ENCODE measurements at places on chromosomes 16 and 17.

DNA sequence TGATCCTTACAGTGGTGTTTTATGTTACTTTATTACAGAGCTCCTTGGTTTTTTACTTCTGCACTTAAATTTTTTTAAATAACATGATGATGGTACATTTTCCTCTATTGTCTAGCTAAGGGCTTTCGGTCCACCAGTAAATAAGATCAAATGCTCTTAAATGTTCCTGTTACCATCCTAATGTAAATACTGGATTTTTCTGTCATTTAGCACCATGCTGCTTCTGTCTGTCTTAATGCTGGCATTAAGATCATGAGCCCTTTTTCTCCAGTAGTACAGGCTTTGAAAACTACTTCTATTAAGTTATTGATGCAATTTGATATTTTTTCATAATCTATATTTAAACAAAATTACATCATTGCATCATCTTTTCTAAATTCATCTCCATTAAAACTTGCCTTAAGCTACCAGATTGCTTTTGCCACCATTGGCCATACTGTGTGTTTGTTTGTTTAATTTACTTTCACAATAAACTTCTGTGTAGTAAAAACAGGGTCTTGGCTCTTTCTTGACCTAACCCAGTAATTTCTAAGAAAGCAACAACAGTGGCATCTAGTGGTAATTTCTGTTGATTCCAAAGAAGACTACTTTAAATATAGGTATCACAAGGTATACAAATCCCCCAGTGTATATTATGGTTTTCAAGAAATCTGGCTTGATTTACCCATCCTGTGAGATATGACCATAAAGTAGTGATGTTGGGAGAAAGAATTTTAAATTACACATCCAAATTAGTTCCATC lies 9.0 kb upstream of the PHAF1 start:
- peak; percentile 64 for DNase-seq

DNA sequence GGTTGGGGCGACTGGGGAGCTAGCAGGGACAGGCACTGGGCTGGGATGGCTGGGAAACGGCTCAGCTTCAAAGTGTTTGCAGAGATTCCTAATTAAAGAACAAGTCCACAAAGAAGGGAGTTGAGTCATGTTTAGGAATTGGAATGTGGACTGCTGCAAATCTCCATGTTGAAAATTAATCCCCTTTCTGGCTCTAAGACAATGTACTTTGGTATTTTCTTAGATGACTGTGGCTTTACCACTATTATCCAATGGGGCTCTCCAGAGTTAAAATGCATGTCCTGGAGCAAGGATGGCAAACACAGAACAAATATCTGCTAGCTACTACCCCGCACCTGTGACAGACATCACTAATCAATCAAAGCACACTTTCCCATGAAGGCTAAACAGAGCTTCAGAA lies 22.2 kb upstream of the WSCD1 start:
- no peak for DNase-seq

DNA sequence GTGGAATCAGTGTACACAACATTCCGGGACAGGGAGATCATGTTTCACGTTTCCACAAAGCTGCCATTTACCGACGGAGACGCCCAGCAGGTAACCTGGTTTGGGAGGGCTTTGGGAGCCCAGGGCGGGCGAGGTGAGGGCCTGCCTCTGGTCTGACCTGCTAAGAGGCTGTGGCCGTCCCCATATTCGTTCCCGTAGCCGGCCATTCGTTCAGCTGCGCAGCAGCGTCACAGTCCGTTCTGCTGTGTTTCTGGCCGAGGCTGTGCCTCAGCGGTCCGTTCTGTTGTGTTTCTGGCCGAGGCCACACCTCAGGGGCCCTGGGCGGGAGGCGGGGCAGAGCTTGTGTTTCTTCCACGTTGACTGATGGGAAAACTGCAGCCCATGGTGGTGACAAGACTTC lies 68.0 kb downstream of the OR1D5 start:
- DNase-seq, result no peak

DNA sequence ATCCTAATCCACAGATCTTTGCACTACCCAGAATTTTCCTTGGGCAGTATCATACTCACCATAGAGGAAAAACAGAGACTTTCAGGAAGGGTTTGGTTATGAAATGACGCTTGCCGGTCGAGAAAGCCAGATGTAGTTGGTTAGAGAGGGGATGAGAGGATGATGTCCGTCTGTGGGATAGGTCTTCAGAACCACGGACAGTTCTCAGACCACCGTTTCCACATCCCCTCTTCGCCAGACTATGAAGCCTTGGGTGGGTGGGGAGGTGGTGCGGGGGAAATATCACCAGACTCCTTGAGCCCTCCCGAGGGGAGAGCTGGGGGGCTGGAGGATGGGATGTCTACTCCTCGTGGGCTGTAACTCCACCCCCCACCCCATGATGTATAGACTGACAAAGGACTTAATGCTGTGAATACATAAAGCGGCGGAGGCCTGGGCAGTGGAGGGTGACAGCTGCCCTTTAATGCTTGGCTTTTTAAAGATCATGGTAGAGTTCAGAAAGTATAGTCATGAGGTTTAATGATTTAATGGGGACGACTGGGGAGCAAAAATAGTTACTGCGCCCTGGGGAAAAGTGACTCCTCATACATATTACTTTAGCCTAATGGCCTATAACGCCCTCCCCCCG lies 96.6 kb downstream of the MRM1 start:
- DNase-seq, result peak; percentile 23

DNA sequence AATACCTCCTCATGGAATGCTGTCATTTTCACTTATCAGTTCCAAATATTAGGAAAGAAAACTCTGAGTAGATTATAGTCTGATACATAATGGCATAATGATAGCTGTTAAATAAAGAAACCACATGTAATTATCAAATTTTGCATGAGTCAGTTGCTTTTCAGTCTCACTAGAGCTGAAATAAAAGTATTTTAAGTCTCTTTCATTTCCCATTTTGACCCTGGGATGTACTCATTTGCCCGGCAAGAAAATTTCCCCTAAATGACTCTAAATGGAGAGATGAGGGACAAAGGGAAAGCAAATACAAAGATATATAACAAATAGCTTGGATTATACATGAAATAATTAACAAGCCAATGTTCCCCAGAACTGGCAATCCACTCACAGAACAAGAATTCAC lies 47.9 kb upstream of the CPHXL start:
- DNase-seq, result no peak

DNA sequence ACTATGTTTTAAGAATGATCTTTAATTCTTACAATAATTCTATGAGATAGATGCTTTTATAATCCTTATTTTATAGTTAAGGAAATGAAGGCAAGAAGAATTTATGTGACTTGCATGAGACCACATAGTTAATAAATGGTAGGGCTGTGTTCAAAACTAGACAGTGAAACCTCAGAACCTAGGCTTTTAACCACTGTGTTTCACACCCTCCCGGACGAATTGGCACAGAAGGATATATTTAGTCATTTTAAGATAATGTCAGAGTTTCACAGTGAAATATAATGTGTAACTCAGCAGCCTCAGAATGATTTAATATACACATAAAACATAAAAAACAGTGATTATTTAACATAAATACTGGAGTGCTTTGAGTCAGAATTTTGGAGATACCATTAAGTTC lies 57.0 kb downstream of the NSRP1 start:
- no peak for DNase-seq

DNA sequence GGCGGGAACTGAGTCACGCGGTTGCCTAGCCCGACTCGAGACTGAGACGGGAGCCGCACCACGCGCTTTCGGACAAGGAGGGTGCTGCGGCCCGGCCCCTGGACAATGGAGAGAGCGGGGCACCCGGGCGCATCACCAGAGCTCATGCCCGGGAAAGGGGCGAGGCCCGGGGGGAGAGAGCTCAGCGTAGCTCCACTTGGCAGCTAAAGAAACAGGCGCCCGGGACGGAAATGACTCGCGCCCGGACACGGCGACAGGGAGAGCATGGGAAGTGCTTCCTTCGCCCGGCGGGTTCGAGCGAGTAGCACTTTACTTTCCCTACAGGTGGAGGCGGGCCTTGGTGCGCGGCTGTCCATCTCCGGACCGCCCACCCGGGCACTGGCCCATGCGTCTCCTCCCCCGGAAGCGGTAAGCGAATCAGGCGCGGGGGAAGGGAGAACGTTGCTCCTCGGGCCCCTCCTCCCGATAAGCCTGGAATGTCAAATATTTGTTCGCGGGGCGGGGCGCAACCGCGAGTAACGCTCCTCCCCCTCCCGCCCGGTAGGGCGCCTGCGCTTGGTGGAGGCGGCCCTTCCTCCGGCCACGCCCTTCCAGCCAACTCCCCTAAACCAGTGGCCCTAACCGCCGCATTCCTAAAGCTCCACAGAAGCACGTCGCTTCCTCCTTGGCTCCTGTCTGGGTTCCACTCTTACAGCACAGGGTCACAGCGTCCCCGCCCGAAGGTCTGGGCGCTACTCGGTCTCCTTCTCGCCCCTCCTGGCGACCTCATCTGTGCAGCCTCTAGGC lies 1.5 kb upstream of the ESRP2 start:
- peak; percentile 98 for DNase-seq

DNA sequence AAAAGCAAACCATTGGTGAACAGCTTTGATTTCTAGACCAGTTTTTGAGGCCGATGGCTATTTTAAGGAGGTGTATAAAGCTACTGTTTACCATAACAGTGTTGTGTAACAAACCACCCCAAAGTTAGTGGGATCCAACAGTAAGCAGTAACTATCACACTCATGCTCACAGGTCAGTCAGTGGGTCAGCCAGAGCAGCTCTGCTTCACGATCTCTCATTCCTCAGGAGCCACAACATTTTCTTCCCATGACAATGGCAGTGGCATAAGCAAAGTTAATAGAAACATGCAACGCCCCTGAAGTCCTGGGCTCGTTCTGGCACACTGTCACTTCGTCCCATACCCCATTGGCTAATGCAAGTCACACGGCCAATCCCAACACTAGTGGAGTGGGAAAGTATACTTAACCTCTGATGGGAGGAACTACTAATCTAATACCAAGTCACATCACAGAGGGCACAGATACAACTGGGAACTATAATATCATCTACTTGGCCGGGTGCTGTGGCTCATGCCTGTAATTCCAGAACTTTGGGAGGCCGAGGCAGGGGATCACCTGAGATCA lies 28.0 kb upstream of the B4GALNT2 start:
- DNase-seq, result no peak

GRCh38 chr16:68426347-68426652 lies 22.0 kb downstream of the SMPD3 start:
- no peak for DNase-seq

- no peak for DNase-seq
Measured at GRCh38 chr17:31631766-31632165, 227.3 kb downstream of the COPRS start.

DNA sequence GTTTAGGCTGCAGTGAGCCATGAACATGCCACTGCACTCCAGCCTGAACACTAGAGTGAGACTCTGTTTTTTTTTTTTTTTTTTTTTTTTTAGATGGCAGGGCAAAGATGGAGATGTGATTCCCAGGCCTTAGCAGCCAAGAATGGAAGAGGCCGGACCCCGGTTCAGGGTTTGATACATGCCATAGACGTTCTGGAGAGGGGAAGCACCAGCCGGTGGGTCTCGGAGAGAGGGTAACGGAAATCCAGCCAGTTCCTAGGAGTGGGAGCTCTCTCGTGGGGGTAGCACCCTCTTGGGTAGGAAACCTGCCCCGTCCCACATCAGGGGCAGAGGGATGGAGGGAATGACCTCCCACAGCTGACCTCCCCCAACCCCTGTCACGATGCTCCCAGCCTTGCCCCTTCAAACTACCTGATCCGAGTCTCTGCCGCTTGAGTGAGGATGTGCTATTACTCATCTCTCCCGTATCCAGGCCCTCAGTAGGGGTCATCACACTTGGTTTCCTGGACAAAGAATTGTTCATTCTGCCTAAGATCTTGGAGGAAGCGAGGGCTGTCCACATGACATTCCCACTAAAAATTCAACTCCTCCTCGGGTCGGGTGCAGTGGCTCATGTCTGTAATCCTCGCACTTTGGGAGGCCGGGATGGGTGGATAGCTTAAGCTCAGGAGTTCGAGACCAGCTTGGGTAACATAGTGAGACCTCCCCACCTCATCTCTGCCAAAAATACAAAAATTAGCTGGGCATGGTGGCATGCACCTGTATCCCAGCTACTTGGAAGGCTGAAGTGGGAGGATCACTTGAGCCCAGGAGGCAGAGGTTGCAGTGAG lies 47.3 kb downstream of the MIS12 start:
- DNase-seq, result no peak

GRCh38 chr17:76469076-76469990 lies 1.9 kb downstream of the AANAT start:
- no peak for DNase-seq

- DNase-seq, result no peak
Measured at GRCh38 chr17:63335831-63336230, 110.3 kb downstream of the CYB561 start.

GRCh38 chr16:88726981-88727380 lies 20.7 kb downstream of the CTU2 start:
- DNase-seq, result no peak

- no peak for DNase-seq
Measured at GRCh38 chr17:52827526-52827925, 669.0 kb upstream of the CA10 start.

DNA sequence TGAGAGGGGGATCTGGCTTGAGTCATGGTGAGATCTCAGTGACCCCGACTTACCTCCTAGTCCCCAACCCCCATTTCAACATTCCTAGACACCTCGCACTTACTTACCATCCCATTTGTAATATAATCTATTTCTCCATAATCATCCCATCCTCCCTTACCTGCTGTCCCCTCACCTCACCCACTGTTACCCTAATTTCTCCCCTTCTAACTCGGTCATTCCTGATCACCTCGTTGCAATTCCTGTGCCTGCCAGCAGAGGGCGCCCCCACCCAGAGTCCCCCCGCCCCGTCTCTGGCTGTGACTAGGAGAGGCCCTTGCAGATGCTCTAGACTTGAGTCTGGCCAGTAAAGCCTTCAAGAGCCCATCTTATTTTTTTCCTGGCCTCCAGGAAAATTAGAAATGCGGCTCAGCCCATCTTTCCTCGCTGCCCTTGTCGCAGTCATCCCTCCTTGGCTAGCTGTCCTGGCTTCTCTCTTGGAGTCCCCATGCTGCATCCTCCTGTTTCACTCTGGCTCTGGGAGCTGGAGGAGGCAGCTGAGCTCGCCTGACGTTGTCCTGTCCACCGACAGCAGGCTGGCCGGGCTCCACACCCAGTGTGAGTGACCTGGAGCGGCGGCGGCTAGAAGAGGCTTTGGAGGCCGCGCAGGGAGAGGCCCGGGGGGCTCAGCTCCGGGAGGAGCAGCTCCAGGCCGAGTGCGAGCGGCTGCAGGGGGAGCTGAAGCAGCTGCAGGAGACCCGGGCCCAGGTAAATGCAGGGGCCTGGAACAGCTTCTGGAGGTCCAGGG lies 5.0 kb downstream of the TBKBP1 start:
- DNase-seq, result peak; percentile 57

- no peak for DNase-seq
Measured at GRCh38 chr17:6908807-6909206, 77.3 kb upstream of the TEKT1 start.

GRCh38 chr16:15509593-15510535 lies 75.5 kb downstream of the BMERB1 start:
- DNase-seq, result peak; percentile 22

All from fibroblast of pulmonary artery (primary cell).